Right lobe of liver (tissue), 6 donors: ENCODE measurements at places on chromosomes 3 and 15. TPM values are rescaled to one million over a fixed set of nuclear protein-coding genes. Genes with fewer than 3 reads are reported as not detected.

DNA sequence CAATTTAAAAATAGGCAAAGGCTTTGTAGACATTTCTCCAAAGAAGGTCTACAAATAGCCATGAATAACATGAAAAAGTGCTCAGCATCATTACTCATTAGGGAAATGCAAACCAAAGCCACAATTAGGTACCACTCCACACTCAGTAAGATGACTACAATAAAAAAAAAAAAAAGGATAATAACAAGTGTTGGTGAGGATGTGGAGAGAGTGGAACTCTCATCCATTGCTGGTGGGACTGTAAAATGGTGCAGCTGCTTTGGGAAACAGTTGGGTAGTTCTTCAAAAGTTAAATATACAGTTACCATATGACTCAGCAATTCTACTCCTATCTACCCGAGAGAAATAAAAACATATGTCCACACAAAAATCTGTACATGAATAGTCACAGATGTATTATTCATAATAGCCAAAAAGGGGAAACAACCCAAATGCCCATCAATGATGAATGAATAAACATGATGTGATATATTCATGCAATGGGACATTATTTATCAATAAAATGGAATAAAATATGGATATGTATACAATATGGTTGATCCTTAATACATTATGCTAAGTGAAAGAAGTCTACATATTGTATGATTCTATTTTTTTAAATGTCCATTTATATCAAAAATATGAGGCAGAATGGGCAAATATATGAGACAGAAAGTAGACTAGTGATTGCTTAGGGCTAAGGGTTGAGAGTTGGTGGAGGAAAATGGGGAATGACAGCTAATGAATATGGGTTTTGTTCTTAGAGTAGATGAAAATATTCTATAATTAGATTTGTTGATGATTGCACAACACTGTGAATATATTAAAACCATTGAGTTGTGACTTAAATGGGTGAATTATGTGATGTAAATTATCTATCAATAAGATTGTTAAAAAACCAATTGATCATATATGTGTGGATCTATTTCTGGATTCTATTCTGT, 66.1 kb upstream of the SMAD3 start:
- DNase-seq = no peak

GRCh38 chr3:59426821-59427565, 377.2 kb upstream of the CFAP20DC start:
- DNase-seq = no peak

- no peak for DNase-seq
These were observed 19.5 kb upstream of the PIK3CB start for GRCh38 chr3:138854204-138854603.

- no peak for DNase-seq
These were observed 173.8 kb downstream of the ADAMTS17 start for GRCh38 chr15:100167884-100168375.

GRCh38 chr3:25910997-25911396, 121.1 kb downstream of the OXSM start:
- no peak for DNase-seq

The STAB1 gene
- total RNA-seq = 268 TPM

- DNase-seq = no peak
These were observed 7.7 kb downstream of the SUCLG2 start for GRCh38 chr3:67646586-67647234.
